C1 segment of cervical spinal cord (tissue), 14 donors: ENCODE measurements at places on chromosomes 7 and 10.

GRCh38 chr10:84114088-84114667, 25.1 kb upstream of the GHITM start:
- no peak for DNase-seq

GRCh38 chr10:93006435-93007039, 54.1 kb upstream of the CYP26C1 start:
- DNase-seq, result no peak

GRCh38 chr10:103638948-103639347, 145.4 kb downstream of the NEURL1 start:
- DNase-seq, result no peak

- no peak for DNase-seq
Measured at GRCh38 chr7:128809363-128809762, 17.6 kb downstream of the CCDC136 start.

- DNase-seq, result no peak
Measured at GRCh38 chr7:143327903-143328302, 12.0 kb downstream of the CLCN1 start.

DNA sequence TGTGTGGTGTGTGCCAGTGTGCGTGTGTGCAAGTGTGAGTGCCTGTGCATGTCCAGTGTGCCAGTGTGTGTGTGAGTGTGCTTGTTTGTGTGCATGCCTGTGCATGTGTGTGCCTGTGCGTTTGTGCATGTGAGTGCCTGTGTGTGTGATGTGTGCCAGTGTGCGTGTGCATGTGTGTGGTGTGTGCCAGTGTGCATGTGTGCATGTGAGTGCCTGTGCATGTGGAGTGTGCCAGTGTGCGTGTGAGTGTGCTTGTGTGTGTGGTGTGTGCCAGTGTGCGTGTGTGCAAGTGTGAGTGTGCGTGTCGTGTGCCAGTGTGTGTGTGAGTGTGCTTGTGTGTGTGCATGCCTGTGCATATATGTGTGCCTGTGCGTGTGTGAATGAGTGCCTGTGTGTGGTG, 33.8 kb downstream of the ADGRA1 start:
- no peak for DNase-seq

DNA sequence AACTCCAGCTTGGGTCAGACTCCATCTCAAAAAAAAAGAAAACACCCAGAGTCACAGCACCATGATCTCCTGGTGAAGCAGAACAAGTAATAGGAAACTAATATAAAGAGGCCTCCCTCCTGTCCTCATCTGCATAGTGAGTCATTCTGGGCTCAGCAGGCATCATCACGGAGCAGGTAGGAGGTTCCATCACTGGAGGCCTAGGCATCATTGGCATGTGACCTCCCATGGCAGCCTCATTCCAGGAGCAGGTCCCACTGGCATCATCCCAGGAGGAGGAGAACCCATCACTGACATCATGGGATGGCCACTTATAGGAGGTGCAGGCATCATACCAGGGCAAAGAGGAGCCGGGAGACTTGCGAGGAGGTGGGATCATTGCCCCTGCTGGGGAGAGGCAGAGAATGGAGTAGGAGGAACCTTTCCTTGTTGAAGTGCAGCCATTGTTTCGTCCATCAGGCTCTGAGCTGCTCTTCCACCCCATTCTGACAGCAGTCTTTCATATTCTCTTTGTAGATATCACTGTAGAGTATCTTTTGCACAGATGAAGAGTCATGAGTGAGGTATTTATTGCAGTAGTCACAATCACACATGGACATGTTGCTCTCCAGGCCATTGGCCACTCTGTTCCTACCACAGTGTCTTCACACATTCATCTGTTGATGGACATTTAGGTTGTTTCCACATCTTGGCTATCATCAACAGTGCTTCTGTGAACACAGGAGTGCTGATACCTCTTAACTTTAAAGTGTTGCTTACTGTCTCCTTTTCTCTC, 73.8 kb downstream of the OSBPL3 start:
- no peak for DNase-seq

DNA sequence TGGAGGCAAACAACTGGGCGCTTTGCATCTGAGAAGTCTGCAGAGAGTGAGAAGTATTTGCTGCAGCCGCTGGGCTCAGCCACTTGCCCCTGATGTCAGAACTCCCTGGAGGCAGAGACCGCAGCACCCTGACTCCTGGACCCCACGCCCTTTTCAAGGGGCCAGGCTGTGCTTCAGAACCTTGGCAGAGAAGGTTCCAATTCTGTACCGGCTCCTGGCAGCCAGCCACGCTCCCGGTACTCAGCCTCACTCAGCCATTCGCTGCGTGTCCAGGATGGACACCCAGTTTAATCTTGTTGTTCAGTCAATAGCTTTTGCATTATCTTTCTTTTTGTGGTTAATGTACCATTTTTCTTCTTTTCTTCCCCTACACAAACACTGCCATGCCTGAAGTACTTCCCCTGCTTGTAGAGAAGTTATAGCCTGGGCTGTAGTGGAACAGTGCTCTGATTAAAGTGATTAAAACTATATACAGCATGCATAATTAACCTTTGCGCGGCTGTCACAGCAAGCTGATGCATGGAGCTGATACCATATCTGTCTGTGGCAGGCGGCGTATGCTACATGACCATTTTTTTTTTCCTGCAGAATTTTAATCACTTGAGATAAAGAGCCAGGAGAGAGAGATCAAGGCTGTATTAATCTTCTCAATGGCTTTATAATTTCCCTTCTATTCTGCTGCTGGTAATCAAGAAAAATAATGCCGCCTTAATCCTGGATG, 578.5 kb downstream of the SDK1 start:
- no peak for DNase-seq

DNA sequence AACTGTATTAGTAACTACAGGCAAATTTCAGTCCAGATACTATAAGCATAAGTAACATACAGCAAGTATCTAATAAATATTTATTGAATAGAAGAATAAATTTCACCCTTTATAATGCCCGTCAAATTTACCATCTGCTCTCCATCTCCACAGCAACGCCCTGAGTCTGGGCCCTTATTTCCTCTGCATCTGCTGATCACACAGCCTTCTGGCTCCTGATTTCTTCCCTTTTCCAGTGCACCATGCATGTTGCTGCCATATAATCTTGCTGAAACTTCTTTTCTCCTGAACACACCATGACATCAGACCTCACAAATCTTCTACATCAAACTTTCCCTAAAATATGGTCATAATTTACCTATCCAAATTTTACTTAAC, 15.4 kb downstream of the HYCC1 start:
- DNase-seq, result no peak

GRCh38 chr7:140403878-140404564, at the start of gene RAB19:
RAB19 (plus strand) TSS chr7:140404058; CDS start chr7:140407647, 3,589 bp downstream.
- no peak for DNase-seq

DNA sequence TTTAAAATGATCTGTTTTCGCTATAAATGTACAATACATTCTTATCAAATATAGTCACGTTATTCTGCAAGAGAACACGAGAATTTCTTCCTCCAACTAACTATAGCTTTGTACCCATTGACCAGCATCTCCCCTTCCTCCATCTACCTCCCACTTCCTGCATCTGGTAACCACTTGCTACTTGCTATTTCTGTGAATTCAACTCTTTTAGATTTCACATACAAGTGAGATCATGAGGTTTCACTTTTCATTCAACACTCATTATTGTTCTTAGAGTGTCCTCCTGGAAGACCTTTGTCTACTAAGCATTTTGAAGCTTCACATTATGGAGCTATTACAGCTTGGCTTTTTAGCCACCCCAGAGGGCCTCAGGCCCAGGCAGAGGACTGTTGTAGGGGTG, 741.3 kb upstream of the FZD8 start:
- DNase-seq, result no peak

GRCh38 chr10:44033008-44033407, 351.9 kb downstream of the CXCL12 start:
- no peak for DNase-seq

DNA sequence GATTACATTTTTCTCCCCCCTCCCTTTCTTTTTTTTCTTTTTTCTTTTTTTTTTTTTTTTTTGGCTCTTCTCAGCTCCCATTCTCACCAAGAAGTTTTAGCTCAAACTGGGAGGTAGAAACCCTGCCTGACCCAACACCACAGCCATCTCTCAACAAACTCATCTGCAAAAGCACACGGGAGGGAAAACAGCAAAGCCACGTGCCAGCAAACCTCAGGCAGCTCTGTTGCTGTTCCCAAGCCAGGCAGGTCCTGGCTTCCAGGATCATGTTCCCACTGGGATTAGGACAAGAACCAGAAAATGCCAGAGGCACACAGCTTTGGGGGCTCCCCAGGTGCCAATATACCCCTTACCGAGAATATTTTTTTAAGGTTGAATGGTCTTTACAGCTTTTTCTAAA, 56.7 kb downstream of the ITIH5 start:
- no peak for DNase-seq

DNA sequence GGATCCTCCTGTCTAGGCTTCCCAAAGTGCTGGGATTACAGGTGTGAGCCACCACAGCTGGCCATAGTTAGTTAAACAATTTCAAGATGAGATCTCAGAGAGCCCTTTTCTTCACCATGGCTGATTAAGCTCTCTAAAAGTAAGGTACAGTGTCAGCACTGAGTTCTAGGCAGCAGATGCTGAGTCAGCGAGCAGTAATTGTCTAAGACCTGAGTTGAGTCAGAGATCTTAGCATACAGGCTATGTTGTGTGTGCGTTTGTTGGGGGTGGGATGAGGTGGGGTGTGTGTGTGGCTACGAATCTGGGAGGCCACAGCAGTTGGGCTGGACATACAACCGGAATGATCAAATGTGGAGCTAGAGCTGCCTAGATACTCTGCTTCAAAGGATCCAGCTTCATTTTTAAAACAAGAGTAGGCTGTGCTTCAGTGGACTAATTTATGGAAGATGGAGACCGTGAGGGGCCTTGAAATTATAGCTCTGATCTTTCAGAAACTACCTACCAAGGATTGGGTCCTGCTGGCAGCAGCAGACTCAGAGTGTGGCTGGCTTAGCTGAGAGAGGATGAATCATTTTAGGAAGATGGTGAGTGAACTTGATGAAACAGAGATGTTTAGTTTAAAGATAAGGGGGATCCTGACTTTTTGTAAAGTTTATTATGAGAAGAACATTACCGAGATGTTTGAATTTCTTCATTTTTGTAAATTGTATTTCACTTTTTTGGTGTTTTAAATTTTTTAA, 17.5 kb upstream of the MTPN start:
- no peak for DNase-seq

DNA sequence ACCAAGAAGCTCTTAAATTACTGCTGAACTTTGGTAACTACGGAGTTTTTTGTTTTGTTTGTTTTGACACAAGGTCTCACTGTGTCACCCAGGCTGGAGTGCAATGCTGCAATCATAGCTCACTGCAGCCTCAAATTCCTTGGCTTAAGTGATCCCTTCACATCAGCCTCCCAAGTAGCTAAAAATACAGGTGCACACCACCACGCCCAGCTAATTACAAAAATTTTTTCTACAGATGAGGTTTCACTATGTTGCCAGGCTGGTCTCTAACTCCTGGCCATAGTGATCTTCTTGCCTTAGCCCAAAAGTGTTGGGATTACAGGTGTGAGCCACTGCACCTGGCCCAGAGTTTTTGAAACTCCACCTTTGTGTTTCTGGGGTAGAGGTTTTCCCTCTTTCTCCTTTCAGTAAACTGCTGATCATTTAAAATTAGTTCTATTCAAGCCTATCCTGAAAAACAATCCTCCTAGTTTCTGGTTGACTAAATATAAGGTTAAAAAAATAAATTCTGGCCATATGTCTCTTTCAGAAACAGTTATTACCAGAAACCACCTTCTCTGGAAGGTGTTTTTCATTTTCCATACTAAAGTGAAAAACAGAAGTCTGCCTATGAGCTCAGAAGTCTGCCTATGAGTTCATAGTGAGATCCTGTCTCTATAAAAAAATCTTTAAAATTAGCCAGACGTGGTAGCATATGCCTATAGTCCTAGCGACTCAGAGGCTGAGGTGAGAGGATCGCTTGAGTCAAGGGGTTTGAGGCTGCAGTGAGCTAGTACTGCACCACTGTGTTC, 63.9 kb downstream of the VOPP1 start:
- DNase-seq, result no peak

GRCh38 chr7:46830-47140, 145.6 kb upstream of the FAM20C start:
- no peak for DNase-seq

DNA sequence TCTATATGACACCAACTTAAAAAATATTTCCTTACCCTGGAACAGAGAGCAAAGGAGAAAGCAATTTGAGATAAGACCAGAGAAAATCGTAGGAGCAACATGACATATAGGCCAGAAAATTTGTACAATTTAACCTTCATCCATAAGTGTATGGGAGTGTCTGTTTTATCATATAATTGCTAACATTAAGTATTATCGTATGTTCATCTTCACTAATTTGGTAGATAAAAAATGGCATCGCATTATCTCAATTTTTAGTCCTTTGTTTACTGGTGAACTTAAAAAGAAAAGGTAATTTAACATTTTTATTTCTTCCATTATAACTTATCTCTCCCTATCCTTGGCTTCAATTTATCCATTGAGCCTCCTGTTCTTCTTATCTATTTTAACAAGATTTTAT, 873.4 kb downstream of the KCNMA1 start:
- DNase-seq, result no peak

- DNase-seq, result no peak
Measured at GRCh38 chr10:95275726-95276366, 15.0 kb downstream of the PDLIM1 start.

DNA sequence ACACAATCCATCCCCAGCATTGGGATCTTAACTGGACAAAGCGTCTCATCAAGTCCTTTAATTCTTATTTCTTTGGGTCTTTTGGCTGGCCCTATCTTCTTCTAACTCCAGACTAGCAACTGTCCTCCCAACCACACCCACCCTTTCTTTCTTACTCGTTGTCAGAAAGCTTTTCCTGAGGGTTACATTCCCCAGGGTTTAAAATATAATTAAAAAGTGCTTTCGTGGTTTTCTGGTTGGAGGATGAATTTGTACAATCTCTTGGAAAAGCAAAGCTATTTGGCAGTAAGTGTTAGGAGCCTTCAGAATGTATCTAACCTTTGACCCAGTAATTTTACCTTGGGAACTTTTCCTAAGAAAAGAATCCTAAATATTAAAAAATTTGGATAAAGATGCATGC, 10.4 kb upstream of the ITGB8 start:
- DNase-seq, result no peak

DNA sequence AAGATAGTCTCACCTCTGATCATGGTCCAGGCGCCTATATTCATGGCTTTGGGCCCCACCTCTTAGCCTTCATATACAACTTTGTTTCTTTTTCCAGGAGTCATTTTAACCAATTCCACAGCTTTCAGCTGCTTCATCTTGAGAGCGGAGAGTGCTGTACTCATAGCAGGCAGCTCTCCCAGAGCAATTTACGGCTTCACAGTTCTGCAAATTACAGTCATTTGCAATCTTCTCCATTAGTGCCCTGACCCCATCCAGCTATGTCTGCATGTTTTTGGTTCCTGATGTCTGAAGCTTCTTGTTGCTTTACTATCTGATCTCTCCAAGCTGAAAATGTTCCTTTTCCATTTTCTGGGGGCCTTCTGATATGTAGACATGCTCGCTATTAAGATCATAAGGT, 18.0 kb upstream of the MEST start:
- DNase-seq, result no peak

DNA sequence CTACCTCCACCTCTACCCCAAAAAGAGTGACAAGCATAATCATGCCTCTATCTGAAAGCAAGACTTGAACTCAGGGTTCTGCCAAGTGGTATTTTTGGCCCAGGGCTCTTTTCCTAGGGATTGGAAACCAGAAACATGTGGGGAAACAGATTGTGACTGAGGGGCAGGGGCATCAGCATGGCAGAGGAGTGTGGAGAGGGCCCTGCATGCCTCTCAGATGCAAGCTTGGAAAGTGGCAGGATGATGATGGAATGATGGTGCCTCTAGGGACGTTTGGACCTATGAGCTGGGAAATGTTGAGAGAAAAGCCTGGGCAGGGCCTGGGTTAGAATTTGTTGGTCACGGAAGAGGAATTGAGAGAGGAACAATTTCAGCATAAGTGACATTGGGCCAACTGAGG, 78.4 kb upstream of the LEP start:
- DNase-seq, result no peak
